ELF-1 (cell line): ENCODE measurements at places on chromosomes 6 and 20.

DNA sequence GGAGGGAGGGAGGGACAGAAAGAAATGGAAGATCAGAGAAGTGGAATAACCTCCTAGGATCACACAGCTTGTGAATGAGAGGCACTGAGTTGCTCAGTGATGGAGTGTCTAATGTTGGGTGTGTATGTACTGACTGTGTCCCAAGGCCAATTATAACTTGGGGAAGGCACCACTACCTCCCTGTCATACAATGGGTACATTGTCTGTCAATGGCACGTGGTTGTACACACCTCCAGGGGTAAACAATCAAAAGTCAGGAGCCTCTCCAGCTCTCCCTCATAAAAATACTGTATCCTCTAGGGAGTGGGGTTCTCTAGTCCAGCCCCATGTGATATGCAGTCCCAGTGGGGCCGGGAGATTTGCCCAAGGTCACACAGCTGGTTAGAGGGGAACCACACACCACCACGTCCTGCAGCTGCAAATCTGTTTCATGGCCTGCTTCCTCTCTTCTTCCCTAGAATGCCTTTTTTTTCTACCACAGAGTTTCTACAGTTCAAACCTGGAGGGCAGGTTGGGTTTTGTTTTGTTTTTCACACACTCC lies 112.5 kb downstream of the SNX5 start:
- no peak for DNase-seq

- no peak for DNase-seq
Measured at GRCh38 chr20:11034025-11034424, 360.2 kb upstream of the JAG1 start.

GRCh38 chr20:49228676-49229075 lies 9.5 kb downstream of the DDX27 start:
- no peak for DNase-seq

DNA sequence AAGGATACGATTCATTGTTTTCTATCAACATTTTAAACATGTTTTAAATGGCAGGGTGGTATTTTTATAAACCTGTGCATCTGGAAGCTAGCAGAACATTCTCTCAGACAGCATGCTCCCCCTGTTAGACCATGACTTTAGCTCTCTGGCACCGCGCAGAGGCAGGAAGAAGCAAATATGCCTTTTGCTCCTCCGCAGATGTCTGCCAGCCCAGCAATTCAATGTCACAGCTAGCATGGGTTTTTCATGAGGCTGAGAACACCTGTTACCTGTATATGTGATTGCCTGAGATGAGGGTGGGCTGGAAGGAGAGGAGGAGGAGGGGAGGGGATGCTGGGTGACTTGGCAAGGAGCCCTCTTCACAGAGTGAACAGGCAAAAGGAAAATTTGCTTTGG lies 6.7 kb downstream of the MTCH1 start:
- no peak for DNase-seq

- peak; percentile 85 for DNase-seq
Measured at GRCh38 chr20:48635791-48636267, 192.0 kb downstream of the PREX1 start.

DNA sequence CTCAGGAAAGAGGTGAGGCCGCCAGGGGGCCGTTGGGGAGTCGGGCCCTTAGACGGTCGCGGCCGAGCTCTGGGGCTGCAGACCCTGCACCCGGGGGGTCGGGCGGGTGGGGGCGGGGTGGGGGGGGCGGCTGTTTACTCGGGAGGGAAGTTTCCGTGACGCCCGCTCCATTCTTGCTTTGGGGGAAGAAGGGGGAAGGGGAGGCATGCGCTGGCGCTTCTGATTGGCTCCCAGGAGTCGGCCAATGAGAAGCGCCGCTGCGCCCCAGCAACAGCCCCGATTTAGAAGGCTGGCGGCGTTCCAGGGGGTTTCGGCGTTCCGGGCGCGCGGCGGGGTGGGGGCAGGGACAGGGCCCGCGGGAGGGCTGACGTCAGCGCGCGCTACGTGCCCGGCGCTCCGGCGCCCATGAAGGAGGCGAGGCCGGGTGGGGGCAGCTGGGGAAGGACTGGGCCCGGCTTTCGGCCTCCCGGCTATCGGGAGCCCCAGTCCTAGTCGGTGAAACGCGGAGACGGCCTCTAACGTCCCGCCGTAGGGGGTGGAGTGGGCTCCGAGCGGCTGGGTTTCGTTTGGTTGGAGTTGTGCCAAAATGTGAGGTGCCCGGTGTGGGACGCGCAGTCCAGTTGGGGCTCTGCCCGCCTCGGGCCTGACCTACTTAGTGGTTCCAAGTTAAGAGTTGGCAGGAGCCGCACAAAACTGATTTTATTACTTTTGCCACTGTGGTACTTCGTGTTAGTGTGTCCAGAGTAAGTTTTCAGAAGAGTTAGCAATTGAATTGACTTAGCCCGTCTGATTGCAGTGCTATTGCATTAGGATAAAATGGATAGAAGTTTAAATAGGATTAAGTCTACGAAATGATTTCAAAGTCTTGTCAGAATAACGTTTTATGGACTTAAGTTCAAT lies 1.1 kb downstream of the PNRC1 start:
- peak; percentile 96 for DNase-seq

GRCh38 chr20:38842558-38842981 lies 37.1 kb downstream of the PPP1R16B start:
- no peak for DNase-seq

DNA sequence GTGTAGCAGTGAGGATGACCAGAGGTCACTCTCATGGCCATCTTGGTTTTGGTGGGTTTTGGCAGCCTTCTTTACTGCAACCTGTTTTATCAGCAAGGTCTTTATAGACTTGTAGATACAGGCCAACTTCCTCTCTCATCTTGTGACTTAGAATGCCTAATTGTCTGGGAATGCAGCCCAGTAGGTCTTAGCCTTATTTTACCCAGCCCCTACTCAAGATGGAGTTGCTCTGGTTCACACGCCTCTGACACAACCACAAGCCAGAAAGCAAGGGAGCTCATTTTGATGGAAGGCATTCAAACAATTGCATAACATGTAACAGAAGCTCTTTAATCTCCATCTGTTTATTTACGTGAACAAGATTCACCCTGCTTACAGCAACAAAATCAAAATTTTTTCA lies 492.0 kb upstream of the SULF2 start:
- no peak for DNase-seq

- DNase-seq, result no peak
Measured at GRCh38 chr6:75762063-75762462, 13.0 kb downstream of the MYO6 start.

DNA sequence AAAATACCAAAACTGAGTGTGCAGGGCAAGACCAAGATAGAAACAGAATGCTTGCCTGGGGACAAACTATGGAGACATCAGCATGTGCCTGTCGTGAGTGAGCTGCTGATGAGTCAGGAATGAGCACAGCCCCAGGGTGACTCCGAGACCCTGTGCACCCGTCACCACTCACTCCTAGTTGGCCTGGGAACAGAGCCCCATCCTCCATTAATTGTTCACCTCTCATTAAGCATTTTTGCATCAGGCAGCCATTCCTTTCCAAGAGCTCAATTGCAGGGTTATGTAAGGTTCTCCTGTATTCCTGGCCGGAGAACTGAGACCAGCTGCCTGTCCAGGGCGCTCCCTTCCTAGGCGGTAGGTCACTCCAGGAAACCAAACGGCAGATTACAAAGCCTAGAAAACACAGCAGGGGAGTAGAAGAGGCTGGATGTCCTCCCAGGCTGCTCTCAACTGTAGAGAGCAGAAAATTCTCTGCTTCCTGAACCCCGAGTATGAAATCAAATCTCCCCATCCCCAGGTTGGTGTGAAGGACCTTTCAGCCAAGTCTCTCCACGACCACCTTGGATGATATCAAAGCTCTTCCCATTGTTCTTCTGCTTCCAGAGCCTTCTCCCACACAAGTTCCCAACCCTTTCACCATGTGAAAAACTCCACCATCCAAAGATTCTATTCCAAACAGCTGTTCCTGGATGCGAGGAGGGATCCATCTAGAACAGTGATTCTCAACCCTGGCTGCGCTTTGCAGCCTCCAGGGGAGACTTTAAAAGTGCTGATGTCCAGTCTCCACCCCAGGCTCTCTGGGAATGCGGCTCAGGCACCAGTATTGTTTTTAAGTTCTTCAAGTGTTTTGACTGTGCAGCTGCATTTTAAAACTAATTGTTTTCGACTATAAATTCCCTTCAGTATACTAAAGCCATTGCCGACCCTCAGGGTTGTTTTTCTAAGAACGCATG lies 532.6 kb upstream of the JARID2 start:
- peak; percentile 83 for DNase-seq

GRCh38 chr6:113344969-113345368 lies 512.2 kb upstream of the MARCKS start:
- no peak for DNase-seq

- peak; percentile 23 for DNase-seq
Measured at GRCh38 chr6:19999319-20000191, 162.4 kb downstream of the ID4 start.

- no peak for DNase-seq
Measured at GRCh38 chr20:30610029-30610693, 647.3 kb upstream of the DEFB115 start.

- no peak for DNase-seq
Measured at GRCh38 chr20:53622247-53623133, 28.9 kb upstream of the ZNF217 start.

DNA sequence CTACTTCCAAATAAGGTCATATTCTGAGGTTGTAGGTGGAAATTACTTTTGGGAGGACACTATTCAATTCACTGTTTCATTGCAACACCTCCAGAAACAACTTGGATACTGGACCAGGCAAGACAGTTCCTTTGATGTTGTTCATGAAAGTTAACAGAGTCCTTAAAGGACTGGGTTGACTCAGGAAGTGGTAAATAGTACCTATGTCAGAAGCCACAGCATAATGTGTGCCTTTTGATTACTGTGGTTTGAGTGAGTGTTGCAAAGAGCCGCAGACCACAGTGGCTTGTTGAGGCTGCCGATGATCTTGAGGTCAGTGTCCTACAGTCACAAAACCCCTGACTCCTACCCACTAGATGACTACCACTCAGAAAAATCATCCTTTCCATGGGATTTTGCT lies 10.9 kb downstream of the IL20RA start:
- DNase-seq, result no peak

DNA sequence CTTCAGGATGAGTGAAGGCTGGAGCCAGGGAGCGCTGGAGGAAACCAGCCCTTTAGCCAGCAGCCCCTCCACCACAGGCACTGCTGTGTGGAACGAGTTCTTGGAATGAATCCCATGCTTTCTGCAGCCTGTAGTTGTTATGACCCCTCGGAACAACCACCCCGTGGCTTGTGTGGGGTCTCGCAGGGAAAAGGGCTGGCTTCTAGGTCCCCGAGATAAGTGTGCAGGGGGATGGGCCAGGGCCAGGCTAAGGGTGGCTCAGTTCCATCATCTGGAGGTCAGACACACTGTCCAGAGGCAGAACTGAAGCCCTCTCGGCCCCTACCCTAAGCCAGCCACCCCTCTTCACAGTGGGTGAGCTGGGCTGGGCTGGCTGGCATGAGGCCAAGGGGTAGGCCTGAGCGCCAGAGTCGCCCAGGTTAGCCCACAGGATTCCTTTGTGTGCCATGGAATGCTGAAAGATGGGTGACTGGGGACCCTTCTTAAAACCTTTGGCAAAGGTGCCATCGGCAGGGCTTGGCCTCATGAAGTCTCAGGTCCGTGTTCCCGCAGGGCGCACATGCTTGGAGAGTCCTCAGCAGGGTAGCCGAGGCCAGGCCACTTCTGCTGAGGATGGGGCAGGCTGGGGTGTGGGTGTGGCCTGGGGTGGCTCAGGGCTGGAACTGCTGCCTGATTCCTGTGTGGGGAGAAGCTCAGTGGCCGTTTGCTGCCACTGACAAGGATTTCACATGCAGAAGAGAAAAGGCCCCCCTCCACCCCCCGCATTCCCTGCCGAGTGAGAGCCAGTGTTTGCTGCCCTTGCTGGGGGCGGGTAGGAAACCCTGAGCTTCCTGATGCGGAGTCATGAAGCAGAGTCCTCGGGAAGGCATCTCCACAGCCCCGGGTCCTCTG lies 24.6 kb downstream of the SPATA2 start:
- peak; percentile 47 for DNase-seq

DNA sequence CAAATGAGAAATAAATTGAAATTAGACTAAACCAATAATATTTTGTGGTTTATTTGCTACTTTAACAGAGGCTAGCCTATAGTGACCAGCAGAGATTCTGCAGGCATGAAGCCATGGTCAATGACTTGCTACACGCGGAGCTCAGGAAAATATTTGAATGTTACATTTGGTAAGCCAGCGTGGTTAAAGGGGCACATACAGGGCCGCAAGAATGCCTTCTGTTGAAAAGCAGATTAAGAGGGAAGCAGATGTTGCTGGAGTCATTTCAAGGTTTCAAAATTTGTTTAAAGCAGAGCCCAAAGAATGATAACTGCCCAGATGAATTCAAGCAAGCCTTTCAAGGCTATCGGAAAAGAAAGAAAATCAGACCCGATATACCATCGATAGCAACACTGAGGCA lies 294.3 kb upstream of the MAN1A1 start:
- DNase-seq, result no peak

- no peak for DNase-seq
Measured at GRCh38 chr20:36528176-36528874, 13.0 kb upstream of the MYL9 start.

- no peak for DNase-seq
Measured at GRCh38 chr20:10242166-10242565, 23.5 kb downstream of the SNAP25 start.

DNA sequence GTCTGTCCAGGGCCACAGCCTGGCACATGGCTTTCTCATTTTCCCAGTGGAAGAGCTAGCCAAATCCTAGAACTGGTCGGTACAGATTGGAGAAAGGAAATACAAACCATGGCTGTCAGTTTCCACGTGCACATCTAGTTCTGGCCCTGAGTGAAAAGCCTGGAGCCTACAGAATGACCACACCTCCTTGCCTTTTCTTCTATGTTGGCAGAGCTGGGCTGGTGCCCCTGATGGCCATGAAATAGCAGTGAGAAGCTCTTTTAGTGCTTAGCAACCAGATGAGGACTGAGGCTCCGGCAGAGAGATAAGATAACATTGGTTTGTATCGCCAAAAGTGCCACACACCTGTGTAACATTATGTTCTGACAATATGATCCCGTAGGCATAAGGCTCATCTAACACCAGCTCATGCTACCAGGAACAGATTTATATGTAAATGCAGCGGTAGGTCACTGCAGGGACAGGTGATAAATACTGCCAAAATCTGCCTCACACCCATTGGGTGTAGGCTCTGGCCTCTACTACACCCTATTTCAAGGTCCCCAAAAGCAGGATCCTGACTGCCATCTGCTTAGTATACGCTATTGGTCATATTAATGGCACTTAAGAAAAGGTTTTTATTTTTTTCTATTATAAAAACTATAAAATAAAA lies 39.9 kb upstream of the TBC1D7 start:
- no peak for DNase-seq

- DNase-seq, result no peak
Measured at GRCh38 chr20:58573257-58573656, 58.1 kb upstream of the APCDD1L start.

DNA sequence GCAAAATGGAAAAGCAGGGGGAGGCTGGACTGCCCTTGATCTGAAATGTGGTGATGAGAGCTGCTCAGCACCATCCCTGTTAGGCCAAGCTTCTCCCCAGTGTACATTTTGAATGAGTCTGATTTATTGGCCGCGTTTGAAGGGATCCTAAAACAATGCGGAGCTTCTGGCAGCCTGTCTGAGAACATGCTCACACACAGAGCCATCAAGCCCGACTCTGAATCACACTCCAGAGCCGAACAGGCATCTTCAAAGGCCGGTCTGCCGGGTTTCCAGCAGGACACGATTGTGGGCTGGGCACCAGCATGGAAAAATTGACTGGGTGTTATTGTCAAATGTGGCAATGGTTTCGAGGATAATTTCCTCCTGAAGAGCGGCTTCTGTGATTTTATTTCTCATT lies 235.9 kb downstream of the TFAP2C start:
- DNase-seq, result no peak
